DND-41 (cell line): ENCODE measurements at places on chromosomes 2 and 18.

DNA sequence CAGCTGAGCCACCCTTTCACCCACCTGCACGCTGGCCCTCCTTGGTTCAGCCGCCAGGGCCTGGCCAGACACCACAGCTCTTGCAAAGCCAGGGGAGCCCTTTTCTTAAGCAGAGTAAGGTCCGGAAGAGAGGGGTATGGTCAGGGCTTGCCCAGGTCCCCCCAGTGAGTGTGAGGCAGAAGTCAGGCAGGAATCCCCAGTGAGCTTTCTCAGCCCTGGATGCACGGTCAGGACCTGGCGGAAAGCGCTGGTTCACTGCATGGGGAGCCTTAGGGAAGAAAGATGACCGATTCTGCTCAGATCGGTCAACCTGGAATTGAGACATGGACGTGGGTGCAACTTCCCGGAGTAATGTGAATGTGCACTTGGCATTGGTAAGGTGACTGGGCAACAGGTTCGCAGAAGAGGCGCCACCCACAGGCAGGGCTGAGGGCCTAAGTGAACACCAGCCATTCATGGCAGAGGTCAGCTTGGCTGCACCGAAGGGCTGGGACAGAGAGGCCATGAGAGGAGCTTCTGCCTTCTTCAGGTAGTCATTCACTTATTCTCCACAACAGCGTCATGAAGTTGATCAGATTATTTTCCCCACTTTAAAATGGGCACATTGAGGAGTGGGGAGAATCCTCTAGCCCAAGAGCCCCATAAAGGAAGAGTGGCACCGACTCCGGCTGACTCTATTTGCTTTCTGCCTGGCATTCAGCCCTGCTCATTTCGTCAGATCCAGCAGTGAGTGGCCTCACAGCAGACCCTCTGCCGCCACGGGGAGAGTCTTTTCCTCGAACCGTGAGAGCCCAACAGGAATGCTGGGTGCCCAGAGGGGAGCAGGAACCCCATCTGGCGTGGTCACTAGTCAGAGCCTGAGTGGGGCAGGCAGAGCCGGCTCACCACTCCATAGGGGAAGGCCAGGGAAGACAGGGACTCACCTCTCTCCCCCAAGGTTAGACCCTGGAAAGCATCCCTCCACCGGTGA lies 35.8 kb downstream of the SCTR start:
- no peaks in the 10 kb centered on the region for H3K27me3 ChIP-seq
- no peaks in the 10 kb centered on the region for H3K4me1 ChIP-seq
- no peak overlapping the region for H3K4me3 ChIP-seq

DNA sequence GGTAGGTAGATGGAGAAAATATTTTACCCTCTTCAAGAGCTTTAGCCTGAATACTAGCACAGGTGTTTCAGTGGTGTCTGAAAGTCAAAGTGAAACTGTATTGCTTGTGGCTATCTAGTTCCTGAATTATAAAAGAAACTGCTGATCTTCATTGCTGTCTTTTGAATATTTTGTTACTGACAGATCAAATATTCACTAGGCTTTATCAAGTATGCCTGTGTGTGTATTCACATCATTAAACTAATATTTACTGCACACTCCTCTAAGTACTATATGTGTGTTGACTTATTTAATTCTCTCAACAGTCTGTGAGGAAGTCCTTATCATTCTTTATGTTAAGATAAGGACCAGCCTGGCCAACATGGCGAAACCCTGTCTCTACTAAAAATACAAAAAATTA lies 139.6 kb downstream of the SOCS6 start:
- DNase-seq = no peak
- no peaks in the 10 kb centered on the region for H3K27me3 ChIP-seq
- H3K4me1 ChIP-seq = no peaks in the 10 kb centered on the region
- no peak overlapping the region for H3K27ac ChIP-seq
- no peak overlapping the region for H3K4me3 ChIP-seq

GRCh38 chr2:44612276-44612675 lies 250.5 kb downstream of the CAMKMT start:
- DNase-seq = no peak
- H3K4me1 ChIP-seq = peaks cover 15% of the 10 kb centered on the region; the same call in 1 of the 2 replicates
- H3K4me3 ChIP-seq = no peak overlapping the region
- H3K27me3 ChIP-seq = no peaks in the 10 kb centered on the region
- no peak overlapping the region for H3K27ac ChIP-seq

- H3K27ac ChIP-seq = no peak overlapping the region
- peaks cover 55% of the 10 kb centered on the region for H3K36me3 ChIP-seq
- no peak for DNase-seq
- no peak overlapping the region for H3K4me3 ChIP-seq
- no peaks in the 10 kb centered on the region for H3K27me3 ChIP-seq
Measured at GRCh38 chr18:70165936-70166335, 39.6 kb downstream of the RTTN start.

DNA sequence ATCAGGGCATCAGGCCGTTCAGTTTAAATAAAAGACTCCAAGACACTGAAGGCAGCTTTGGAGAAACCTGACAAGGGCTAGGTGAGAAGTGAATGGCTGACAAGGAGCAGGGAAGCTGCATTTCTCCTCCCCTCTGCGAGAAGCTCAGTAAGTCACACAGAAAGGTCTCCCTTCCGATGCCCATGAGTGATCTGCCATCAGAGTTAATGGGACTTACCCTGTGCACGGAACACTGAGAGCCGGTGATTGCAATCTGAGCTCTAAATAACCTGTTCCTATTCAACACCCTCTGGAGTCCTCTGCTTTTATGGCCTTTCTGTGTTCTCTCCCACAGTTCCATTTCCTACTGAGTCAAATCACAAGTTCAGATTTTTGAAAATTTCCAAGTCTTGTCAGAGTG lies 322.2 kb upstream of the MYT1L start:
- no peaks in the 10 kb centered on the region for H3K36me3 ChIP-seq
- H3K4me3 ChIP-seq = no peak overlapping the region
- H3K27ac ChIP-seq = no peak overlapping the region
- H3K4me1 ChIP-seq = no peaks in the 10 kb centered on the region
- no peaks in the 10 kb centered on the region for H3K27me3 ChIP-seq
- no peak for DNase-seq
